Activated CD4-positive, alpha-beta T cell treated with anti-CD3 and anti-CD28 coated beads, Interleukin-2, amount 10 ng/mL, durations not matched to agents 7 days and 5 days (primary cell): ENCODE measurements at places on chromosomes 3 and 15.

DNA sequence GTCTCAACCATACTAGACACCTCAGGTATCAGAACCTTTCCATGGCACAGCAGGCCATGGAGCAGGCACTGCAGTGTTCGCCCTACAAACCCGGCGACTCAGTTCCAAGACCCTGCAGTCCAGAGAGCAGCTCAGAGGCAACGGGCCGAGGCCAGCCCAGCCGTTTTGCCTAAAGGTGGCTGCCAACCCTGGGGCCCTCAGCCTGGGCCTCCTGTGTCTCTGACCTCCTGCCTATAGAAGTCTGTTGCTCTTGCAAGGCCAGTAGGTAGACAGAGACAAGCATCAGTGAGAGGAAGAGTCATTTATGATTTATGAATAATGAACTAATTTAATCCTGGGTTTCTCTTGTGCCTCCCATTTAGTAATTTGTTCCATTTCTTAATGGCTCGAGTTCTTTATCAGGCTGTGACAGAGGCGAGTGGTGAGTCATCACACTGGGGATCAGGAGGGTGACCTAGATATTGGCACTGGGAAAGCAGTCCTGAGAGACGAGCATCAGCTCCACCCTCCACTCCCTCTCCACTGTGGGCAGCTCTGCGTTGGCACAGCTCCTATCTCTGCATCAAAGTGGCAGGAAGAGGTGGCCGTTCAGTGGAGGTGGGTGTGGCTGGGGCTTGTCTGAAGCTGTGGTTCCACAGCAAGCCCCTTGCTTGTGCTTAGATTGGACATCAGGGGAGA is 79.8 kb downstream of the ABHD5 start:
- peak; percentile 9 for DNase-seq

DNA sequence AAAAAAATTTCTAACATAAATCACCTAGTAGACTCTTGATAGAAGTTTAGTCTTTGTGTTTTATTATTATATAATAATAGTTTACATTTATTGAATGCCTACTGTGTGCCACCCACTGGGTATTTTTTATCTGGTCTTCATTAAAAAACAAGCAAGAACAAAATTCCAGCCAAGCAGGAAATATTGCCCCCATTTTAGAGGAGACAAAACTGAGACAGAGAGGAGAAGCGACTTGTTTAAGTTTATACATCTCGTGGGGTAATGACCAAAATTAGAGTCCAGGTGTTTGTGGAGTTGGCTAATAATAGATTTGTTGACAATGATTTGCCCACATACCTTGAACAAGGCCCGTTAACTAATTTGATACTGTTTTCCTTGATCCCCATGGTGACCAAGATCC is 33.1 kb upstream of the FBXL22 start:
- DNase-seq: no peak

- DNase-seq: no peak
These were observed 235.1 kb downstream of the MYRIP start for GRCh38 chr3:40044487-40044886.

GRCh38 chr3:156332304-156332703 is 211.9 kb downstream of the KCNAB1 start:
- DNase-seq: no peak

DNA sequence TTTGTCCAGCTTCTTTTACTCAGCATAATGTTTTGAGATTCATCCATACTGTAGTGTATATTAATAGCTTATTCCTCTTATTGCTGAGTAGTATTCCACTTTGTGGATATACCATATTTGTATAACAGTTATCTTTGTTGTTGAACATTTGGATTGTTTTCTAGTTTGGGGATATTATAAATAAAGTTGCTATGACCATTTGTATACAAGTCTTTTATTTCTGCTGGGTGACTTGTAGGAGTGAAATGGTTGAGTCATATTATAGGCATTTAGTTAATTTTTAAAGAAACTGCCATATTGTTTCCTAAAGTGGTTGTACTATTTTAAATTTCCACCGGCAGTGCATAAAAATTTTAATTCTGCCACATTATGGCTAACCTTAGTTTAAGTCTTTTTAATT is 53.4 kb downstream of the RPL39L start:
- DNase-seq: no peak

GRCh38 chr3:58858126-58858525 is 191.6 kb upstream of the FAM3D start:
- no peak for DNase-seq

DNA sequence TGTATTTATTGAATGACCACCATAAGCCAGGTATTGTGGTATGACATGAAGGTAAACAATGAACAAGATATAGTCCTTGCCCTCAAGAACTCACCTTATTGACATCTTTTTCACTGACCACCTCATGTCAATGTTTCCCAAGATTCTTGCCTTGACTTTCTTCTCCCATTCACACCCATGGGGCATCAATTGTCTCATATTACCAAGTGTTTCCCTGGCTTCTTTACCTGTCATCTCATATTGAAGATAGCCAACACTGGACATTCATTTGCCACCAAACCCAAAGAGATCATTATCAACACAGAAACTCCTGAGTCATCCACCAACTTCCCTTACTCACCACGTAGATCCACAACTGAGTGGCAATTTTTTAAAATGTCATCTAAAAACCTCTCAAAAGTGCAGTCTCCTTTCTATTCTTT is 2.2 kb downstream of the EFHB start:
- DNase-seq: no peak

- no peak for DNase-seq
These were observed 30.6 kb downstream of the CMTM7 start for GRCh38 chr3:32421991-32422859.

- DNase-seq: no peak
These were observed 48.7 kb downstream of the FBN1 start for GRCh38 chr15:48596841-48597240.

- DNase-seq: no peak
These were observed 37.4 kb upstream of the CCDC174 start for GRCh38 chr3:14614189-14614588.

DNA sequence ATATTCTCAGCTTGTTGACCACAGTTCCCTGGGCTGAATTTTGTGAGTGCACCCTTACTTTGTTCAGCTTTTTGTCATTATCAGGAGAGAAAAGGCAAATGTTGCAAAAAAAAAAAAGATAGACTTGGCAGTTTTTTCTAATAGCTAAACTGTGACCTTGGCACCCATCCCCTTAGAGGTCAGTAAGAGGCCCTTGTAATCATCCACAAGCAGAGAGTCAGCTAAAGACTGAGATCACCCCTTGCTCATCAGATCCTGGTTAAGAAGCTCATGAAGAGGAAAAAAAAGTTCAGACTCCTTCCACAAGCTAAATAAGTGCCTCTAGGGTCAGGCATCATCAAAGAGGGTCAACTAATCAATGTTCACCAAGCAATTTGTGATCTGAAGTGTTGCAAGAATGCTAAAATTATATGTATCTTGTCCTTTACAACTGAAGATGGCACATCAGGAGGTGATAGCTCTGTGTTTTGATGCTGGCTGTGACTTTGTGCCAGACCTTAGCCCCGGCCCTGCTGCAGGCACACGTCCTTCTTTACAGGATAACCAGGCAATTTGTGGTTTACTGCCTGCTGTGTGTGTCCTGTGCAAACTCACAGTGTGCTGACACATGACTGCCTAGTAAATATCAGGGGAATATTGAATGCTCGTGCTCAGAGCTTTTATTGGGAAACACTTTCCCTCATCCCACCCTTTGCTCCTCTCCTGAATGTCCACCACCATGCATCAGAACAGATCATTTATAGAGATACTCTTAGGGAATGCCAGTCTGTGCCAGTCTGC is 262.9 kb downstream of the IL5RA start:
- DNase-seq: no peak

GRCh38 chr3:59480486-59480995 is 430.7 kb upstream of the CFAP20DC start:
- DNase-seq: peak; percentile 21

- no peak for DNase-seq
These were observed 11.8 kb upstream of the CCR8 start for GRCh38 chr3:39317571-39318169.

DNA sequence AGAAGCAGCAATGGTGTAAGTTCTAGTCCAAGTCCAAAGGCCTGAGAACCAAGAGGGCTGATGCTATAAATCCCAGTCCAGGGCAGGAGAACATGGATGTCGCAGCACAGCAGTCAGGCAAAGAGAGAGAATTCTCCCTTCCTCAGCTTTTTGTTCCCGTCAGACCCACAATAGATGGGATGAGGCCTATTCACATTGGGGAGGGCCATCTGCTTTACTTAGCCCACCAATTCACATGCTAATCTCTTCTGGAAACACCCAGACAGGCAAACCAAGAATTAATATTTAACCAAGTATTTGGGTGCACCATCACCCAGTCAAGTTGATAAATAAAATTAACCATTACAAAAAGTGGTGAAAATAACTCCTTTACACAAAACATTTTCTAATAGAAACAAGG is 511.7 kb upstream of the UBE2E2 start:
- no peak for DNase-seq

DNA sequence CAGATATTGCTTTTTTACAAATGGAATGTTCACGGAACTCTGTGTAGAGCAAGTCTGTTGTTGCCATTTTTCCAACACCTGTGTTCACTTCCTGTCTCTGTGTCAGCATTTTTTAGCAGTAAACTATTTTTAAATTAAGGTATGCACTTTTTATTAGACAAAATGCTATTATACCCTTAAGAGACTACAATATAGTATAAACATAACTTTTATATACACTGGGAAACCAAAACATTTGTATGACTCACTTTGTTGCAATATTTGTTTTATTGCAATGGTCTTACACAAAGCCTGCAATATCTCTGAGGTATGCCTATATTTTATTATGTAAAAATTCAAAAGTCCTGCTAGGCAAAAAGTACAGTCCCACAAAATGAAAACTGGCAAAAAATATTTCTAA is 39.8 kb upstream of the FGF7 start:
- DNase-seq: no peak

- no peak for DNase-seq
These were observed 10.6 kb downstream of the HCN4 start for GRCh38 chr15:73357999-73358665.

DNA sequence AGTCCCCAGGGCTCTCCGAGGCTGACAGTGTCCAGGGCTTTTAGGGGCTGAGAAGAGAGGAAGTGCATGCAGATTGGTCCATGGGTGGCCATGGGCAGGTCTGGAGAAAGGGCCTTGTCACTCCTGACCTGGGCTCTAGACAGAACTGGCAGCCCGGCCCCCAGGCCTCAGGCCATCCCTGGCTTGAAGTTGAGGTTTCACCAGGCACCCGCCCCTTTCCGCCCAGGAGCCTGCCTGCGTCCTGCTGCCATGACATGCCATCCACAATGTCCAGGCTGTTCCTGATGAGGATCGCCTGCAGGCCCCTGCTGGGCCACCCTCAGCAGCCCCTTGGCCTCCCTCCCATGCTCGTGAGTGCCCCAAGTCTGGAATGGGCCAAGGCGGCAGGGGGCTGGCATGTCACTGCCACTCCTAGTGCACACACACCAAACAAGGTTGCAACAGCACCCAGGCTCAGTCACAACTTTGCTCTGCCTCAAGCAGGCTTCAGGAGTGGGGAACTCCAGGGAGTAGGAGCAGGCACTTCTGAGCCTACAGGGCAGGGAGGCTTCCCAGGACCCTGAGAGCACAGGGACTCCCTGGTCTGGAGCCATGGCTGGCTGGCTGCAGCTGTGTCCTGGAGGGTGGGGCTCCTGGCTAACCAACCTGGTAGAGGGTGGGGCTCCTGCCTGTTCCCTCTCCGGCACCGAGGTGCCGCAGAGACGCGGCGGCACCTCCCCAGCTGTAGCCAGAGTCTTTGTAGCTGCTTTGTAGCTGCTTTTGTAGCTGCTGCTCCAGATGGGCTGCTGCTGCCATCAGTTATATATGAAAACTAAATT is 1457.1 kb upstream of the GBE1 start:
- no peak for DNase-seq

GRCh38 chr3:179565496-179565895 is 2.8 kb downstream of the ACTL6A start:
- DNase-seq: peak; percentile 12

DNA sequence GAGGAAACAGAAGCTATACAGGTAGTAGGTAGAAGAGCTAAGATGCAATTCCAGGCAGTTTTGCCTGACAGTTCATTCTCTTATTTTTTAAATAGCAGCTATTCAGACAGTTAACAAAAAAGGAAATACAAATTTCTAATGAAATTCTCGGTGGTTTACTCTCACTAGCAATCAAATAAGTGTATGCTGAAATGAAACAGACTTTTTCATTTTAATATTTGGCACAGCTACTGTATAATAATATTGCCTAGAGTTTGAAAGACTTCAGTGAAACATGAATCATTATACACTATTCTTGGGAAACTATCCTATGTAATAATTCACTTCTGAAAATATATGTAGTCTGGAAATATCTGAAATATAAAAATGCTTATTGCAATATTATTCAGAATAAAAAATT is 463.2 kb upstream of the AGTR1 start:
- no peak for DNase-seq

DNA sequence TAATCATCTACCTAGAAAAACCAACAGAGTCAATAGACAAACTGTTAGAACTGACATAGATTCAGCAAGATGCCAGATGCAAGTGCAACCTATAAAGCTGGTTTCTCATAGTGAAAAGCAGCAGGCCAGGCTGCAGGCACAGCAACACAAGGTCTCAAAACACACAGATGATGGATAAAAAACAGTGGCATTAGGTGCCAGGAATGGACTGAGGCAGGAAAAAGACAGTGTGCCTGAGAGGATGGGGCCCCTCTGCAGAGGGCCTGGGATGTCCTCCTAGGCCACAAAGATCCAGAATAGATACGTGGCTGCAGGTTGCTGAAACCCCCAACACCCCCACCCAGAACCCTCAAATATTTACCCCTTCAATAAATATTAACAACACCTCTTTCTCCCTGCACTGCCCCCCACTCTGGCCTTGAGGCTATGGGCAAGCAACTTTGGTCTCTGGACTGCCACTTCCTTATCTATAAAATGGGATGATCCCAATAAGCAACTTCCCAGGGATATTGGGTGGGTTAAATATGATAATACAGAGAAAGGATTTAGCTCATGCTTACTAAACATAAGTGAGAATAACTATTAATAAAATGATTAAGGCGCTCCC is 35.2 kb upstream of the FGD5 start:
- no peak for DNase-seq

GRCh38 chr3:9247941-9248521 is 1.4 kb downstream of the SRGAP3 start:
- peak; percentile 23 for DNase-seq

DNA sequence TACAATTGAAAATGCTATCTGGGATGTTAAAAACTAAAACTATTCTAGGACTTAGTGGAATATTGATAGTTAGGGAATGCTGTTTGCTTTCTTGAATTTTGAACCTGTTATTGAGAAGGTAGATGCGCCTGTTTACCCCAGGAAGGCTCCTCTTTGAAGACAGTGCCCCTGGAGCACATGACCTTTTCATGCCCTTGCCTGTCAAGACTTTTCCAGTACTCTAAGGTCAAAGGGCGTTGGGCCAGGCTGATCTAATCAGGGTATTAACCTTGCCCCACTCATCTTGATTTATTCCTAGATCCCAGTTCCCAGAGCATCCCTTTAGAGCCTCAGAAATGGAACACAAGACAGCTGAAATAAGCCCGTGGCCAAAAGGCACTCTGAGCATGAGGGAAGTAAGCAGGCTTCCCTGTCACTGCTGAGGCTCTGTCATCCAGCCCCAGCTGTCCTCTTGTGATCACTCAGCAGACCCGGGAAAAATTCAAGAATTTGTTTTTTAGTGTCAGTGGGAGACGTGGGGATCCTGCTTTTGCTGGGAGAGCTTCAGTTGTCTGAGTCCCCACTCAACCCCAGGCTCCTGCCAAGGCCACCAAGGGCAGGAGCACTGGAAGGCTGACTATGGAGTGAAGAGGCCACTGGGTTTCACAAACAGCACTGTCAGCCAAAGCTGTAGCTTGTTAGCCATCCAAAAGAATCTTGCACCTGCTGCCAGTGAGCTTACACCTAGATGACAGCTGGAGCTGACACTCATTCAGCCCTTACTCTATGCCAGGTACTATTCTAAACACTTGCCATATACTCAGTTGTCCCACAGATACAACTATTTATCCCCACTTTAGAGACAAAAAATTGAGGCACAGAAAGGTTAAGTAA is 169.0 kb downstream of the PGPEP1L start:
- no peak for DNase-seq
